ENCODE measurements at places on chromosomes 5 and 9. TPM values are rescaled to one million over a fixed set of nuclear protein-coding genes. Genes with fewer than 3 reads are reported as not detected.

DNA sequence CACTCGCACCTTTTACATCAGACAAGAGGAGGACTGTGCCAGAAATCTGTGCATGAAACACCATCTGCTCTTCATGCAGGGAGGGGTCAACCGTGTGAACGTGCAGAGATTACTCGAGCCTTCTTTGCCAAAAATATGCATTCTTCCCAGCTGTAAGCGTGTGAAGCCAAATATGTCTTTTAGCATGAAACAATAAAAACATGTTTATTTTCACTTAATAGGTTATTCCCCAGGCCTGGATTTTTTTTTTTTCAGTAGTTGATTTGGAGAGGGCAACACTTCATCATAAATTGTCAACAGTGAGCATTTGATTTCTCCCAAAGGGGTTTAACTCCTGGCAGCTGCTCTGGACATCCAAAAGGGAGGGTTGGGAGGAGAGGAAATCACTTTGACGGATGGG, 23.8 kb downstream of the PLAC8L1 start:
- H3K27ac ChIP-seq, result no peak overlapping the region
- H3K36me3 ChIP-seq, result no peaks in the 10 kb centered on the region
- H3K27me3 ChIP-seq, result no peaks in the 10 kb centered on the region
- no peak for DNase-seq
- no peak overlapping the region for H3K4me3 ChIP-seq
- H3K4me1 ChIP-seq, result peaks cover 9% of the 10 kb centered on the region

DNA sequence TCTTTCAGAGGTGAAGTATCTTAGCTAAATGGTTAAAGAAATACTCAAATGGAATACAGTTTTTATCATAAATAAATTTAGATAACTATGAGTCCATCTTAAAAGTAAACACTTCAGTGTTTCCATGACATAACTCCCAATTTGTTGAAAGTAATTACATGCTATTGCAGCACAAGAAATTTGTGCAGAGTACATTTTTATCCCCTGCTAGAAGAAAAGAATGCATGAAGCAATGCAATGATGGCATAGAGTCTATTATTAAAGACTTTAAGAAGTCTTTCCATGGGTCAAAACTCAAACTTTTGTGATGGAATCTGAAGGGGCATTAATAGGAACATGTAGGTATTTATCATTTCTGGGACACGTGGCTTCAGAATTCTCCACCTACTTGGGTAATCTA, 106.6 kb upstream of the DPYSL3 start:
- H3K27ac ChIP-seq, result no peak overlapping the region
- no peaks in the 10 kb centered on the region for H3K36me3 ChIP-seq
- no peak for DNase-seq
- no peak overlapping the region for H3K4me3 ChIP-seq
- no peaks in the 10 kb centered on the region for H3K4me1 ChIP-seq

DNA sequence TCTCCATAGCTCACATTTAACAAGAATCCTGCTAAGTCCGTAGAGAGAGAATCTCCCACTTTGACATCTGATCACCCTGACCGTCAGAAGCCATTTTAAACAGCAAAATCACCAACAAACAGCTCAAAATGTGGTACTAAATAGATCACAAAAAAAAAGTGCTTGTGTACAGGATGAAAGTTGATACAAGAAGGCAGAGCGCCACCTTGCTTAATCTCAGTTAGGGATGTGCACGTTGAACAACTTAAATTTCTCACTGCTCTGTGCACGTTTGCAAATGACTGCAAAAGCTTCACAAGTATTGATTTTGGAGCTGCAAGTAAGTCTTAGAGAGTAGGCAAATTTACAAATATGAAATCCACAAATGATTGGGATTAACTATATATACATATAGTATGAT, 63.1 kb upstream of the NREP start:
- no peaks in the 10 kb centered on the region for H3K4me1 ChIP-seq
- H3K27me3 ChIP-seq, result no peaks in the 10 kb centered on the region
- DNase-seq, result no peak

- no peak overlapping the region for H3K27ac ChIP-seq
- no peak overlapping the region for H3K4me3 ChIP-seq
- no peak for DNase-seq
Observed at GRCh38 chr9:107929443-107929842, 439.9 kb upstream of the KLF4 start.

- no peak overlapping the region for H3K4me3 ChIP-seq
- no peaks in the 10 kb centered on the region for H3K36me3 ChIP-seq
Observed at GRCh38 chr5:137672001-137672400, 63.9 kb downstream of the KLHL3 start.

GRCh38 chr5:162466011-162466410, 398.4 kb downstream of the GABRG2 start:
- H3K4me1 ChIP-seq, result no peaks in the 10 kb centered on the region
- H3K27ac ChIP-seq, result no peak overlapping the region
- no peak overlapping the region for H3K4me3 ChIP-seq
- no peak for DNase-seq

The TSPAN17 gene
- 38.8 TPM for total RNA-seq

GRCh38 chr5:124755565-124755964, 9.1 kb upstream of the ZNF608 start:
- no peaks in the 10 kb centered on the region for H3K36me3 ChIP-seq
- H3K4me1 ChIP-seq, result no peaks in the 10 kb centered on the region
- DNase-seq, result no peak
- H3K4me3 ChIP-seq, result no peak overlapping the region
- H3K27ac ChIP-seq, result no peak overlapping the region
- no peaks in the 10 kb centered on the region for H3K27me3 ChIP-seq

The FAM81B gene
- not detected for total RNA-seq

The OLFM1 gene
- total RNA-seq, result not detected

The ADAMTS2 gene
- not detected for total RNA-seq

The RFX3 gene
- total RNA-seq, result 14.1 TPM

GRCh38 chr5:172659909-172660628, 19.0 kb downstream of the NEURL1B start:
- H3K27me3 ChIP-seq, result no peaks in the 10 kb centered on the region
- H3K4me3 ChIP-seq, result no peak overlapping the region
- H3K27ac ChIP-seq, result no peak overlapping the region
- no peaks in the 10 kb centered on the region for H3K36me3 ChIP-seq
- H3K4me1 ChIP-seq, result no peaks in the 10 kb centered on the region

DNA sequence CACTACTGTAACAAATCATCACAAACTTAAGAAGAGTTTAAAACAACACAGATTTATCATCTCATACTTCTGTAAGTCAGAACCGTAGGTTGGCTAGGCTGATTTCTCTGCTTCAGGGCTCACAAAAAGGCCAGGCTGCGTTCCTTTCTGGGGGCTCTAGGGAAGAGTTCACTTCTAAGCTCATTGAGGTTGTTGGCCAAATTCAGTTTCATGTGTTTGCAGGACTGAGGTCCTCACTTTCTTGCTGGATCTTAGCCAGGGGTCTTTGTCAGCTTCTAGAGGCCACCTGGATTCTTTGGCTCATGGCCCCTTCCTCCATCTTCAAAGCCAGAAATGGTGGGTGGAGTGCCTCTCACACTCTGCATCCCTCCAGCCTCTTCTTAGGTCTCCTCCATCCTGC, 76.0 kb downstream of the ACTBL2 start:
- no peak for DNase-seq
- H3K4me3 ChIP-seq, result no peak overlapping the region
- no peaks in the 10 kb centered on the region for H3K4me1 ChIP-seq
- no peaks in the 10 kb centered on the region for H3K36me3 ChIP-seq
- no peaks in the 10 kb centered on the region for H3K27me3 ChIP-seq

The ARID3C gene
- 0.44 TPM for total RNA-seq

- H3K36me3 ChIP-seq, result no peaks in the 10 kb centered on the region
- H3K27ac ChIP-seq, result no peak overlapping the region
- DNase-seq, result no peak
- no peaks in the 10 kb centered on the region for H3K27me3 ChIP-seq
Observed at GRCh38 chr9:12425878-12426864, 267.0 kb upstream of the TYRP1 start.

The ROPN1L gene
- not detected for total RNA-seq

DNA sequence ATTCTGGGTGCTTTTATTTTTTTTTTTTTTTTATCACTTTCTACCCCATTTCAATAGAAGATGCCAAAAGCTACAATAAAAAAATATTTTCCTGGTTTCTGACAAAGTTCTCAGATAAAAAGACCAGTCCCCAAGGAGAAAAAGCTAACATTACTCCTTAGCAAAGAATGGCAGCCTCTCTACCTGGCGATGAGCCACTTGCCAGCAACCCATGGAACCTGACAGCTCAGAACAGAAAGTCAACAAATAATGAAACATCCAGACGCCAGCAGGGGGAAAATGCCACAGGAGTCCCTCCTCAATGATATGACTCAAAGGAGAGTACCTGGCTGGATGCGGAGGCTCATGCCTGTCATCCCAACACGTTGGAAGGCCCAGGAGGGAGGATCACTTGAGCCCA, 123.2 kb downstream of the MYO10 start:
- no peak for DNase-seq
- H3K4me1 ChIP-seq, result no peaks in the 10 kb centered on the region
- H3K27ac ChIP-seq, result no peak overlapping the region
- H3K4me3 ChIP-seq, result no peak overlapping the region
- H3K36me3 ChIP-seq, result no peaks in the 10 kb centered on the region

DNA sequence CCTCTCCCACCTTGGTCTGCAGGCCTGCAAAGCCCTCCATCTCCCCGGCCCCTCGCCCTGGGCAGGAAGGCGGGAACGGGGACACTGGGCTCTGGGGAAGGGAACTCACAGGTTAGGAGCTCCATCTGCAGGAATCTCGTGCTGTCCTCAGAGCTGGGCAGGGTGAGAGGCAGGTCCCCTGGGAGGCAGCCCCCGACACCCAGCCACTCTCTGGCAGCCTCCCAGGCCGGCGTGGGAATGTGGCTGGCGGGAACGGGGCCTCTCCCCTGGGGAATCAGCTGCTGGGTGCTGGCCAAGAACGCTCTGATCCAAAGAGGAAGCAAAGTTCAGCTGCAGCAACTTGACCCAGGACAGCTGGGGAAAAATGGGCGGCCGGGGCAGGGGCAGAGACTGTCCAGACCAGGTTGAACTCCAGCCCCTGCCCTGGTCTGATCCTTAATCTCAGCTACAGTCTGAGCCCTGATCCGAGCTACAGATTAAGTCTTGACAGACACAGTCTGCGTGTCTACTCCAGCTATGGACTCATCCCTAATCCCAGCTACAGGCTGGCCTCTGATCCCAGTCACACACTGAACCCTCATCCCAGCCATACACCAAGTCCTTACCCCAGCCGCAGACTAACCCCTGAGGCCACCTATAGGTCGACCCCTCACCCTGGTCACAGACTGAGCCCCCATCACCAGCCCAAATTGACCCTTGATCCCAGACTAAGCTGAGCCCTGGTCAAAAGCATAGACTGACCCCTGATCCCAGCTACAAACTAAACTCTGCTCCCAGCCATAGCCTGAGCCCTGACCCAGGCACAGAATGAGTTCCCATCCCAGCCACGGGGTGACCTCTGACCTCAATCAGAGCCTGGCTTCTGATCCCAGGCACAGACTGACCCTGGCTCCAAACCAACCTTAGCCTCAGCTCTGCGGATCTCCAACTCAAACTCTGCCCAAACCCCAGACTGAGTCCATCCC, 37.3 kb upstream of the EGFL7 start:
- H3K27ac ChIP-seq, result no peak overlapping the region
- no peaks in the 10 kb centered on the region for H3K27me3 ChIP-seq
- no peak for DNase-seq
- H3K4me1 ChIP-seq, result no peaks in the 10 kb centered on the region
- no peak overlapping the region for H3K4me3 ChIP-seq
- H3K36me3 ChIP-seq, result no peaks in the 10 kb centered on the region

DNA sequence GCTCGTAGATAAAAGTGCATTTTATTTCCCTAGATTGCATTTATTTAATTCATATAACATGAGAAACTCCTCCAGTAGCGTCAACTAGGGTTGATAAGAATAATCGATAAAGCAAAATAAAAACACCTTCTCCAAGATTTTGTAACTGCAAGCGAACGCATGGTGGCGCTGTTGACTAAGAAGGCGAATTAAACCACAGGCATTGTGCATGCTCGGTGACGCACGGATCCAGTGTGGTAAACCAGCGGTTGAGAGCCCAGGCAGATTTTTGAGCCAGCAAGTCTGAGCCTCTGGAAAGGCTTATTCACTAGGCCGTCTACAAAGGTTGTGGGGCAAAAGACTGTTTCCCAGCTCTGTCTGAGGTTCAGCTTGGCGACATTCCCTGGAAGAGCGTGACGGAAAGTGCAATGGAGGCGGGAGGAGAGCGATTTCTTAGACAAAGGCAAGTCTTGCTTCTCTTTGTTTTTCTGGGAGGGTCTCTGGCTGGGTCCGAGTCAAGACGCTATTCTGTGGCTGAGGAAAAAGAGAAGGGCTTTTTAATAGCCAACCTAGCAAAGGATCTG, at the start of gene PCDHB3:
TSS of gene PCDHB3 (plus strand) at position 231 of the 563 bp plus-strand sequence. CDS start at position 408, 177 bp downstream.
- H3K27me3 ChIP-seq, result peaks cover 4% of the 10 kb centered on the region
- H3K36me3 ChIP-seq, result no peaks in the 10 kb centered on the region
- no peak for DNase-seq
- H3K4me3 ChIP-seq, result no peak within 1 kb of the TSS
- H3K27ac ChIP-seq, result no peak within 1 kb of the TSS
- H3K4me1 ChIP-seq, result no peaks in the 10 kb centered on the region

The F2RL2 gene
- total RNA-seq, result not detected

DNA sequence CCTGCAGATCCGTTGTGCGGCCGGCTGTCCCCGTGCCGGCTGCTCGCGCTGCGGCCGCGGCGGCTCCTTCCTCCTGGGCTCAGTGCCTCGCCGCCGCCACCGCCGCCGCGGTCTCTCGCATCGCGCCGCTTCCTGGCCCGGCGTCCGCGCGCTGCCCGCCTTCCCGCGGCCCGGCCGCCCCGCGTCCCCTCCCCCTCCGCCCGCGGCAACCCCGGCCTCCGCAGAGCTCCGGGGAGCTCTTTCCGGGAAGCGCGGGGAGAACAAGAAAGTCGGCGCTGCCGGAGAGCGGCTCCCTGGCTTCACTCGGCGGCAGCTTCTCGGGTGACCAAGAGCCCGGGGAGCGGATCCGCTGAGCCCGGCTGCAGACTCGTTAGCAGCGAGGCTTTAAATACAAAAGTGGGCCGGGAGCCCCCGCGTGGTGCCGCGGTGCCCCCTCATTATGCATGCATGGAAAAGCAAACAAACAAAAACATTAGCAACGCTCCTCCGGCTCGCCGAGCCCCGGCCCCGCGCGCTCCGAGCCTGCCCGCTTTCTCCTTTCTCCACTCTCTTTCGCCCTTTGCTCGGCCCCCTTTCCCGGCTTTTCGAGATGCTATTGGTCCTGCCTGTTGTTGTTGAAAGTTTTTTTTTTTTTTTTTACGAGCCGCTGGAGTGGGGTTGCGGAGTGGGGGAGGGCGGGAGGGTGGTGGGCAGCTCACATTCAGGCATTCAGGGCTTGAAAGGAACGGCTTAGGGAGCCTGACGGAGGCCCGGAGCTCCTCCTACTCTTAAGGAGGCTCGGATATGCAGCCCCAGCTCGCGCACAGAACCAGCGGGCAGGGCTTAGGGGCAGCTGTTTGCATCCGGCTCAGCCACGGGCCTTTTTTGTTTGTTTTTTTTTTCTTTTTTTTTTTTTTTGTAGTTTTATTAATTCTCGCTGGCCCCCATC, at the start of gene GAS1:
TSS of gene GAS1 (minus strand) at position 361 of the 928 bp plus-strand sequence. CDS start 727 bp downstream, outside the sequence.
- H3K4me3 ChIP-seq, result peak within 1 kb of the TSS; percentile 73
- no peak within 1 kb of the TSS for H3K27ac ChIP-seq
- no peaks in the 10 kb centered on the region for H3K36me3 ChIP-seq
- DNase-seq, result peak; percentile 66

DNA sequence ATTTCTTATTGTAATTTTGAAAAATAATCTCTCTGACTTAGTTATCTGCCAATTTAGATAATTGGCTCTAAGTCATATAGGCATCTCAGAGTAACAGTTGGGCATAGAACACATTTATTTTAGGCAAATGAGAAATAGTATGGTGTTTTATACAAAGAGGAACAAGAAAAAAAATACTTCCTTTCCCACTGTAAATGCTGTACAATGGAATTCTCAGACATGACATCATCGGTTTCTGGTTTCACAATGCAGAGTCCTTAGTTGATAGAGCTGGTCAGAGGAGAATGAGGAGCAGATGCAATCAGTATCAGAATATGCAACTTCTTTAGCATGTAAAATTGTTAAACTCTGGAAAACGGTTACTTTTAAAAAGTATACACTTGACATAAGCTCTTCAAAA, 49.4 kb downstream of the PLK2 start:
- H3K4me3 ChIP-seq, result no peak overlapping the region
- DNase-seq, result no peak
- H3K4me1 ChIP-seq, result no peaks in the 10 kb centered on the region

Data from CD8-positive, alpha-beta memory T cell (primary cell).